ENCODE measurements at places on chromosomes 6 and 20.

GRCh38 chr6:130029163-130029562 lies 10.8 kb downstream of the L3MBTL3 start:
- DNase-seq: no peak

- no peak for DNase-seq
Measured at GRCh38 chr20:47754388-47754715, 30.9 kb downstream of the SULF2 start.

GRCh38 chr6:111989743-111990142 lies 64.2 kb upstream of the CCN6 start:
- DNase-seq: no peak

DNA sequence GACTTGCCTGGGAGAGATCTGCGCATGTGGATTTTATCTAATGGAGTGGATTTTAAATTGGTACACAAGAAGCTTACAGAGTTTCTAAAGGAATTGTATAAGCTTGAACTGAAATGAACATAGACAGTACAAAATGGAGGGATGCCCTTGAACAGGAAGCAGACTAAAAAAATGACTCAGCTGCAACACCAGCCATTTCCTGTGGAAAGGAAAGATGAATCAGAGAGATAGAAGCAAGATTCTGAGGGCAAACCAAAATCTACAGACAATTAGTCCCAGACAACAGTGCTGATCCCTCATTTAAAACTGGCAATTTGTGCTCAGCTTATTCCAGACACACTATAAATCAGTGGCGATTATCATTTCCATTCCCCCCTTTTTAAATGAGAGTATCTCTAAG lies 114.6 kb upstream of the TCF21 start:
- no peak for DNase-seq

GRCh38 chr6:151160929-151161757 lies 78.6 kb upstream of the AKAP12 start:
- DNase-seq: no peak

Measured in anterior cingulate cortex (tissue), 58 donors.